ENCODE measurements at places on chromosomes 12 and 14.

GRCh38 chr12:46159309-46159901, 109.4 kb downstream of the SLC38A1 start:
- DNase-seq: no peak

DNA sequence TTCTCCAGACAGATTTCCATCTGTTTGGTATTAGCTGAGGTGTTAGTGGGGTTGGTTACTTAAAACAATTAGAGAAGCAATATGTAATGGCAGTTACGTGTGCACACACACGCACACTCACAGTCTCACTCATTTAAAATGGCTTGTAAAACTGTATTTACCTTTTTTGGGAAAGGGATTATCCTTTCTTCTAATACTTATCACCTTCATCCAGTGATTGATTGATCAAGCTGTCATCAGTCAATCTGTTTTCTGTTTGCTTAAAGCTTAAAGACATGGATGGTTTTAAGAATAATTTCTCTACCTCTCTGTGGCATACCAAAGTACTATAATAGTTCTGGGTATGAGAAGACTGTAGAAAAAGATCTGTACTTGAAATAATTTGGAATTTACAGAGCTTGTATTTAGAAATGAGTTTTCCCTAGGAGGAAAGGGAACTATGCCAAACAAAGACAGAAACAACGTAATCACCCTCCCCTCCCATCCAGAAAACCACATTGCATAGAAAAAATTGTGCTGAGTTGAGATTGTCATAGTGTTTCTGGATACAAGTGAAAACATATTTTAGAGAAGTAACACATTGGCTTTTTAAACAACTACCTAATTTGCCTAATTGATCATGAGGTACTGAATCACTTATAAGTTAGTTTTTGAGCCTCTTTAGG, 455.8 kb downstream of the PCNX1 start:
- DNase-seq: no peak

- DNase-seq: no peak
Observed at GRCh38 chr12:130952171-130952954, 1.3 kb upstream of the ADGRD1 start.

DNA sequence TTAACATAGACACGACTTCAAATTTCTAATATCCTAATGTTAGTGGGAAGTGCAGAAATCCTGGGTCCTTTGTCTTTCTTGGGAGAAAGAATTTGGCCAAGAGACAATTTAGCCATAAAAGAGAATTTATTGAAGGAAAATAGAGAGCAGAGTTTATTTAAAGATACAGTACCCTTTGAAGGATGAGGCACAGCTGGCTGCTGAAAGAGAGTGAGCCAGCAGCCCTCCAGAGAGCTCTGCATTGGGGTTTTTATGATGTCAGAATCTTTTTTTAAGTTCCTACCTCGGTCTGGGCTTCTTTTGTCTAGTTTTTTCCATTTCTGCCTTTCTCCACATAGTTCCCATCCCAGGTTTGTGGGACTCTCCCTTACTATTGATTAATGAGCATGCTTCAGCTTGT, 37.5 kb downstream of the CCER1 start:
- DNase-seq: no peak

- DNase-seq: no peak
Observed at GRCh38 chr14:53845813-53846693, 110.6 kb downstream of the BMP4 start.

- DNase-seq: no peak
Observed at GRCh38 chr12:40122842-40123241, 17.0 kb upstream of the SLC2A13 start.

DNA sequence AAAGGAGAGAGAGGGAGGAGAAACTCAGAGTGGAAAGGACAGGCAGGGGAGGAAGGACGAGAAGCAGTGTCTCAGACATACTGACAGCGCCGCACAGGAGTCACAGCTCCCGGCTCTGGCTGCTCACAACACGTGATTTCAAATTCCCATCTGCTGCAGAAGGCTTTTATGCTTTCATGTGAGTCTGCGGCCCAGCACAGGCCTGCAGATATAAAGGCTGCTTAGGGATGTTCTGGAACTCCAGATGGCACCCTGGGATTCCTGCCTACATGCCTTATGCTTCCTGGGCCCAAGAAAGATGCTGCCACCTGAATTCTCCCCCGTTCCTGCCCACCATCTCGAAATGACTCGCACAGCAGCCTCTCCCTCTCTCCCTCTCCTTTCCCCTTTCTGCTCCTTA, 89.6 kb downstream of the NUAK1 start:
- no peak for DNase-seq

DNA sequence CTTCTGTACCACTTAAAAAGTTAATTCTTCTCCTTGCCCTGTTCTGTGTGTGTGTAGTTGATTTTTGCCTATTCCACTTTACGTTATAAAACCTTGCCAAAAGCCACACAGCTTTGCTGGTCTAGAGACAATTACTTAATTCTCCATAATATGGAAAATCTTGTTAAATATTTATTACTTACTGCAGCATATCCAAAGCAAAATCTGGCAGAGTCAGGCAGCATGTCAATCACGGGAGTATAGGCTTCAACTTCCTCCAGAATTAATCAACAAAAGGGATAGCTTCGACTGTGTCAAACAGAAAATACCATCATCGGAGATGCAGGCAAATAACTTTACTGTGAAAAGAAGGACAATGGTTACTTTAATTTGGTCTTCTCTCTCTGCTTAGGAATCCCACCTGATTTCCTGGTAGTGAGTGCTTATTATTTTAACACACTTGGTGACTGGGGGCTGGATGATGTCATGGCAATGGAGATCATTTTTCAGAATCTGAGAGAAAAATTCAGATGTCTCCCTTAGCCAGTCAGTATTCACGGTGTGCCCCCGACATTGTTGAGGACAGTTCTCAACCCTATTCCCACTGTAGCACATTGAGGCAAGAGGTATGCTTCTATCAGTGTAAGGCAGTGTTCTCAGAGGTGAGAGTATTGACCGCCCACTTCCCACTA, 3.7 kb upstream of the MSRB3 start:
- DNase-seq: no peak

DNA sequence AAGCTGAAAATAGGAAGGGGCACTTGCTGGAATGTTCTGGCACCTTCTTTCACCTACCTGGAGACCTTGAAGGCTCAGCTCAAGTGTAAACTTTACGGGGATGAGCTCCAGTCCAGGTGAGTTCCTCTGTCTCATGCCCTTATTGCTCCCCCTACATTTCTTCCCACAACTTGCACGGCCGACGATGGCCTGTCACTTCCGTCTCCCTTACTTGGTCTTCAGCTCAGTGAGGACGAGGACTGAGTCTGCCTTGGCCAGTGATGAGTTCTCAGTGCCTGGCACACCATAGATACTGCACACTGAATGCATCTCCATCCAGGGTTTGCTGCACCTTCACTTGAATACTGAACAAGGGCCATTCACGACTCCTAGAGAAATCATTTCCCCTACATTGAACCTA, 21.4 kb downstream of the ADGRD1 start:
- DNase-seq: no peak

DNA sequence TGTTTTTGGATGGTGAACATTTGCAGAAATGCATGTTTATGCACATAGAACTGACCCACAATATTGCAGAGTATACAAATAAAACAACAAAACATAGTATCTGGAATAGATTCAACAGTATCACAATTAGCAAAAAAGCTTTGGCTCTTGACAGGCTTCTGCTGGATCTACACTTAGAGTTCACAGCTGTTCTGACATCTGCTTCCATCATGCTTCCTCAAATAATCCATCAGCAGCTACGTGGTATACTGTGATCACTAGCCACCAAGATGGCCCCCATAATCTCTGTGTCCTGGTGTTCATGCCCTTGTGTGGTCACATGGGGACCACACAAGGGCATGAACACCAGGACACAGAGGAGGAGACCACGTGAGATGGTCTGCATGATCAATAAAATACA, 166.6 kb upstream of the CCDC198 start:
- no peak for DNase-seq

- no peak for DNase-seq
Observed at GRCh38 chr14:63308723-63309317, 9.9 kb downstream of the GPHB5 start.

GRCh38 chr12:57191410-57191809, 25.2 kb upstream of the NXPH4 start:
- DNase-seq: no peak

DNA sequence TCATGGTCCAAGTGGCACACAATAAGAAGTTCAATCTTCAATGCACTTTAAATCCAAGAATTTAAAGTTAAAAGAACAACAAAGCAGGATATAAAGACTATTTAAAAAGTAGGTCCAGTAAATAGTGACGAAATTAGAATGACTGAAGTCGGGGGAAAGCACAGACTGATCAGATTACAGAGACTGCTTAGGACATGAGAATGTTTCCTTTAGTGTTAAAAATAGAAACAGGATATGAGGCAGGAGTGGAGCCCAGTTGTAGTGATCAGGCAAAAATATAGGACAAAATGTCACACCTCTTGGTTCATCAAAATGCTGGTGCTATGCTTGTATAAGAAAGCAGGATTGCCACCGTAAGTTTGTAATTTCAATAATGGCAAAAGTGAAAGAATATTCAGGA, 52.2 kb upstream of the CD163 start:
- DNase-seq: no peak

DNA sequence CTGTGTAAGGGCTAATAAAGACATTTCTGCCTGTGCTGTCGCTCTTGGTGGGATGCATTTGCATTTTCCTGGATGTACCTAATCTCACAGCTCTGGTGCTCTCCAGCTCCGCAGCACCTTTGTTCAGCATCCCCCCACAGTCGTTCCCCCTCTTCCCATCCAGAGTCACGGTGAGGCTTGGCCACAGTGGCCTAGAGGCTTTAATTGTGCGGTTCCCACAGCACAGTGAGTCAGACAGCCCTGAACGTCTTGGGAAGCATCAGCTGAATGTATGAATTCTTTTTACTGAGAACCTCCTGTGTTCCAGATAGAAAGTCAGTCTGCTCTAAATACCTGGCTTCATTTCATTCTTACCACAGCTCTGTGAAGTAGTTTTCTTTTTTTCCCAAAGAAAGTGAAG, 28.7 kb downstream of the MLXIP start:
- DNase-seq: no peak

GRCh38 chr12:61536117-61536516, 724.1 kb upstream of the USP15 start:
- no peak for DNase-seq

GRCh38 chr14:90062127-90062794, 467 bp downstream of the KCNK13 start:
- no peak for DNase-seq

DNA sequence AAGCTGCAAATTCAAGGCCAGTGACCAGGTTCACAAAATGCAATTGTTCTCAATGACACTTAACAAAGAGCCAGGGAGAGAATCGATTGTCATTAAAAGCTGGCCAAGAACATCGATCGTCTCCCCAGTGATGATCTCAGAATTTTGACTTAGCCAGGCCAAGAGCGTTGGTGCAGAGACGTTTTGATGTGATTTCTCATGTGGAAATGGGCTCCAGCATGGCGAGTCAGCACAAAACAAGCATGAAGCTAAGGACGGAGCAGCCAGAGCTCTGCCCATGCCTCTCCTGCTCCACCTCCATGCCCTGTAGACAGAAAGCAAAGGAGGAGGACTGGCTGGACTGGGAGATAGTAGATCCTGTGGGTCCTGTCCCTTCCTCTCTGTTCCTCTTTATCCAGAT, 270.8 kb downstream of the FOXN3 start:
- no peak for DNase-seq

DNA sequence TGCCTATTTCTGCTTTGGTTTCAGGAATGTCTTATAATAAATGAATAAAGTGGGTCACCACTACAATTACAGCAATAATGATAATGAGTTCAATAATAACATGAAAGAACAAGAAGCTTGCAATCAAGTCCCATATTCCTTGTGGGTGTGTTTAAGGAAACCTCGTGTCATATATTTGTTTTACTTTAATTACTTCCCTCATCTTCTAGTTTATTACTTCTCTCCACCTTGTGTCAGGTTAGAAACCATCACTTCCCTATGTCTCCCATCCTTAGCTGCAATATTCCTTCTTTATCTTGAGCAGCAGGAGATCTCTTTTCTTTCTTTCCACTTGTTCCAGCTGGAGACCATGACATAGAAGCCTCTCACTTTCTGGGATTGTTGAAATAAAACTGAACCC, 384.0 kb upstream of the TMEM132C start:
- no peak for DNase-seq
